T-cell (primary cell): ENCODE measurements at places on chromosomes 6 and 20.

DNA sequence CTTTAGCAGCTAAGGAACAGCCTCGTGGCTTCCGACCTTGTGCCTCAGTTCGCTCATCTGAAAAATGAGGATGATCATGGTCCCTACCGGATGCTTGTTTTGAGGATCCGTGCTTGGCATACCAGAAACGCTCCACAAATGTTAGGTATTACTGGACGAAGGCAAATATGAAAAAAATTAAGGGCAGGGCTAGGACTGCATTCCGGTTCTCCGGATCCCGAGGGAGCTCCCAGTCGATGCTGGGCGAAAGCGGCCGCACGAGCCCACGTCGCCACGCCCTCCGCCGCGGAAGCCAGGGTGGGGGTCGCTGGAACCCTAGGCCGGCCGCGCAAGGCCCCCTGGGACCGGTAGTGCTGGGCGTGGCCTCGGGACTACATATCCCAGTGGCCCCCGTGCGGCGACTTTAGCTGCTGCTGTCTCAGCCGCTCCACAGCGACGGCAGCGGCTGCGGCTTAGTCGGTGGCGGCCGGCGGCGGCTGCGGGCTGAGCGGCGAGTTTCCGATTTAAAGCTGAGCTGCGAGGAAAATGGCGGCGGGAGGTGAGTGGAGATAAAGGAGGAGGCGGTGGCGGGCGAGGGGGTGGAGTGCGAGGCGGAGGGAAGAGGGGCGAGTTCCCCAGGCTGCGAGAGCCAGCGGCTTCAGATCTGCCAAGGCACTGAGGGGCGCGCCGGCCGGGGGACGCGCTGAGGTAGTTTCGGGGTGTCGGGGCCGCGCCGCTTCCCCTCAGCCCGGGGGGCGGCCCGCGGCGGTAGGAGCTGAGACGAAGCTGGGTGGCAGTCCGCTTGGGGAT is at the start of gene NCOA3:
TSS of gene NCOA3 (plus strand) at position 406 of the 789 bp plus-strand sequence. CDS start 120,361 bp downstream, outside the sequence.
- H3K4me1 ChIP-seq = peaks cover 22% of the 10 kb centered on the region
- no peaks in the 10 kb centered on the region for H3K36me3 ChIP-seq
- H3K4me3 ChIP-seq = peak within 1 kb of the TSS; percentile 85
- H3K27me3 ChIP-seq = no peaks in the 10 kb centered on the region

DNA sequence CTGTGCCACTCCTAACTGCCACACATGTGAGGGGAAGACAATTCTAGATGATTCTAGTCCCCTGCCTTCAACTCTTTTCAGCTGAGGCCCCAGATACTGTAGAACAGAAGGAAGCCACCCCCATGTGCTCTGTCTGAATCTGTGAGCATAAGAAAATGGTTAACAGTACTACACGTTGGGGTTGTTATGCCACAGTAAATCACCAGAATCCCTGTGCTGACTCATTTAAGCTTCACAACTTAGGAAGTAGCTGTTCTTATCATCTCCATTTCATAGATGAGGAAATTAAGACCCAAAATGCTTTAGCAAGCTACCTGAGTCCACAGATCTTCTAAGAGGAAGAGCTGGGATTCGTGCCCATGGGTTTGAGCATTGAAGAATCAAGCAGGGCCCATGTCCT is 27.4 kb upstream of the SCRT2 start:
- no peaks in the 10 kb centered on the region for H3K27me3 ChIP-seq
- no peak for DNase-seq
- H3K4me3 ChIP-seq = no peak overlapping the region
- H3K36me3 ChIP-seq = no peaks in the 10 kb centered on the region
- H3K27ac ChIP-seq = no peak overlapping the region
- H3K4me1 ChIP-seq = no peaks in the 10 kb centered on the region

- H3K4me1 ChIP-seq = peaks cover 10% of the 10 kb centered on the region
- H3K27me3 ChIP-seq = no peaks in the 10 kb centered on the region
- H3K4me3 ChIP-seq = no peak overlapping the region
- H3K27ac ChIP-seq = no peak overlapping the region
These were observed 29.0 kb downstream of the HNF4A start for GRCh38 chr20:44384423-44385027.

DNA sequence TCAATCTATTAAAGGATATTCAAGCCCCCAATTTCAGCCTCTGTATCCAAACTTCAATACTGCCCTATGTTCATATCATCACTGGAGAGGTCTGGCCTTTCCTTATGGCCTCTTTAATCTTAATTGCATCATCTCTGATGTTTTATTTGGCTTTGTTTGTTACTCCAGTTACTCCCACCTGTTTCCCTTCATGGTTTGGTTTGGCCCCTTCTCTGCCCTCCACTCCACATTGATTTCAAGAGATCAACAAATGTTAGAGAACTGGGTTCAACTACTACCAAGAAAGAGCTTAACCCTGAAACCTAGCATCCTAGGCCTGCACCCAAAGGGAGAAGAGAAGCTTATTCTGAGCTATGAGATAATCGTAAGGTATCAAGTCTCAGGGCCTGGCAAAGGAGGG is 221.6 kb downstream of the LAMA2 start:
- no peak overlapping the region for H3K4me3 ChIP-seq
- H3K36me3 ChIP-seq = no peaks in the 10 kb centered on the region
- H3K27ac ChIP-seq = no peak overlapping the region
- no peaks in the 10 kb centered on the region for H3K27me3 ChIP-seq
- no peak for DNase-seq
- H3K4me1 ChIP-seq = no peaks in the 10 kb centered on the region
